Common myeloid progenitor, CD34-positive (primary cell): ENCODE measurements at places on chromosomes 6 and 20.

DNA sequence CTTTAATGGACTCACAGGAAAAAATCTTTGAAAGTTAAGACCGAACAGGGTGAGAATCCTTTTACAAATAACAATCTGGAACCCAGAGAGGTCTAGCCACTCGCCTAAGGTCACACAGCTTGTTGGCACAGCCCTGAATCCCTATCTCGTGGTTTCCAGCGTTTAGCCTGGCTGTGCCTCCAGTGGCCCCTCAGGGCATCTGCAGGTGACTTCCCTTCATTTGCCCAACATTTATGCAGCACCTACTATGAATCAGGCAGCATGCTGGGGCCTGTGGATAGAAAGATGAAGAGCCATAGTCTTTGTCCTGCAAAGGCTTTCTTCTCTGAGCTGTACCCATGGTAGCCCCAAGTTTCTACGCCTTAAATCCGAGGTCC is 2.6 kb upstream of the NR2E1 start:
- peak; percentile 50 for DNase-seq

DNA sequence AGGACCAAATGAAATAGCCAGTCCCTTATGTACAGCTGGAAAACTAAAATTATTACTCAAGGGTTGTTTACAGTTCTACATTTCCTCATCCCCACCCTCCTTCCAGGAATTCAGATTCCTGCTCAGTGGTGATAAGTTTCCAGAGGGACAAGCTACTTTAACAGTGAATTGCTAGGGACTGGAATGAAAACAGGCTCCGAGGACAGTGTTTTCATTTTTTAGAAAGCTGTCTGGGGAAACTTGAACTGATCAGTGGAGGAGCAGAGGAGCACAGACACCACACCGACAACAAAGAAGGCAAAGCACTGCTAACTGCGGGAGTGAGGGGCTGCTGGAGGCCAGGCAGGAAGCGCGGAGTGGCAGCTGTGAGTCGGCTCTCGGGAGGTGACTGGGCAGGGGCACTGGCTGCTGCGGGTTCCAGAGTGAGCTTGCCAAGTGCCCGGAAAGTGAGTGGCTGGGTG is 322.2 kb downstream of the ESR1 start:
- no peak for DNase-seq

DNA sequence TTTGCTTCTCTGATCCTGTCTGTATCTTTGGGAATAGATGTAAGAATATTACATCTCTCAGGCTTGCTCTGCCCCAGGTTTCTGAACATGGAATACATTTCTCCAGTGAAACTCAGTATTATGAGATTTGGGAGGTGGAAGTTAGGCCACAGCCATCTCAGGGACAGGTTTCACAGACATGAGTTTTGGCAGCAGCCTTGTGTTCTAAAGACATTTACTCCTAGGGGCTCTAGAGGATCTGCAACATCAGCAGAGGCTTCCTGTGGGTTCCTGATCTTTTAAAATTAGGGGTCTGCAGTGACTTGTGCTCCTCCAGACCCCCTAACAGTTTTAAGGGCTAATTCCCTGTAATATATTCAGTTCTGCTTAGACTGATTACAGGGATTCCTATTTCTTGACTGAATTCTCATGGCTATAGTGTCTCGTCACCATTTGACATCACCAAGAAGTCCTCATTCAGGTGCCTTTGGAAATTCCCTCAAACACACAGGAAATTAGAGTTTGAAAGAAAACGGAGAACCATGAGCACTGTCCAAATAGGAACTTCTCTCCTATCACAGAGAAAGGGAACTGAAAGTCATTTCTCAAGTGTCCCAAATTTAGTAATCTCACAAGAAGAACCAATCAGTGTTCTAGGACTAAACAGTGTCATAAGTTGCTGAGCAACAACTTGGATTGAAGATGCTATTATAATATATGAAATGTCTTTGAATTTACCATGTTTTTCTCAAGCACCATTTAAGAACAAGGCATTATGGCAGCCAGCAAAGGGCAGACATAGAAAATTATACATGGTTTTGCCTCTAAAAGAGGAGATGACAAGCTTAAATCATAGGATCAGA is 2.5 kb upstream of the HLA-DRA start:
- peak; percentile 89 for DNase-seq

DNA sequence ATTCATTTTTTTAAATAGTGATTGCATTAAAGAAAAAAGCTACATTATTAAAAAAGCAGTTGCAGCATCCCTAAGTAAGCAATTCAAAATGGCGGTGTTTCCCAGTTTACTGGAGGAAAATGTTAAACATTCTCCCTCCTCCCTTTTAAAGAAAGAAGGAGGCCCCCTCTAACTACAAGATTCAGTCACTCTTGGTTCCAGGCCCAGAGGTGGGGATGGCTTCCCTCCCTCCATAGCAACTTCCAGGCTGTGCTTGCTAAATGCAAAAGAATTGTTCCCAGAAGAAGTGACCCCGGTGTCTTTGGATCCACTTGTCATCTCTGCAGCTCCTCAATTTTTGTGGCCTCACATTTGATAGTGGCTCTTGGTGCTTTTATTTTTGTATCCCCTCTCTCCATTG is 165.9 kb downstream of the SOBP start:
- DNase-seq, result no peak

DNA sequence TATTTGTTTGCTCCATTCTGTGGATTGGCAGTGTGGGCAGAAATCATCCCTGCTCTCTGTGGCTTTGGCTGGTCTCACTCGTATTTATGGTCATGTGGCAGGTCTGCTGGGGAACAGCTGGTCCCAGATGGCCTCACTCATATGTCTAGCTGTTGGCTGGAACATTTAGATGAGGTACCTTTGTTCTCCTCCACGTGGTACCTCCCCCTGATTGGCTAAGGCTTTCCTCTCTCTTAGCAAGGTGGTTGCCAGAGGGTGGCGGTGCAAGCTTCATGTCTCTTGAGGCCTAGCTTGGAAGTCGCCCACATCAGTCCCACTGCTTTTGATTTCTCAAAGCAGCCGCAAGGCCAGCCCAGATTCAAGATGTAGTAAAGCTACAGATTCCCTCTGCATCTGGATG is 348.5 kb upstream of the BTBD3 start:
- no peak for DNase-seq

DNA sequence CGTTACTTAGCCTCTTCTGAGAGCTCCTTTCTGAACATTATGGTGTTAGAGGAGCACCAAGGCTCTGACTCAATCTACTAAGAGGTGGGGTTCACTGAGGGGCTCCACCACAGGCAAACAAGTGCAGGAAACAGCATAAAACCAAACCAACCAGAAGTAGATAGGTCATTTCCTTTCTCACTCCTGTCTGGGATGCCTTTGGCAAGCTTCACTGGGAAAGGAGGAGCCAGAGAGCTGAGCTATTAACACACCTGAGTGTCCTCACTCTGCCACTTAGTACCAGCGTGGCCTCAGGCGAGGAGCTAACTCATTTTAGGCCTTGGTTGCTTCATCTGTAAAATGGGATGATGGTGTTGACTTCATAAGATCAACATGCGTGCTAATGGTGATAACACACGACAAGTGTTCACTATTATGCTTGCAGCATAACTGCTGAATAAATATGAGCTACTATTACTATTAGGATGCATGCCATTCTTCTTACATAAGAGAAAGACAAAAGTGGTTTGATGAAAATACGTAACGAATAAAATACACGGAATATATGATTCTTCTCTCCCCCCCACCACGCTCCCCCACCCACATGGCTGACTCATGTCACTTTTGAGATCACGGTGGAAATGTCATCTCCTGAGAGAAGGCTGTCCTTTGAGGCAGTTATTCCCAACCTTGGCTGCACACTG is 185.4 kb downstream of the BCAS1 start:
- peak; percentile 28 for DNase-seq

DNA sequence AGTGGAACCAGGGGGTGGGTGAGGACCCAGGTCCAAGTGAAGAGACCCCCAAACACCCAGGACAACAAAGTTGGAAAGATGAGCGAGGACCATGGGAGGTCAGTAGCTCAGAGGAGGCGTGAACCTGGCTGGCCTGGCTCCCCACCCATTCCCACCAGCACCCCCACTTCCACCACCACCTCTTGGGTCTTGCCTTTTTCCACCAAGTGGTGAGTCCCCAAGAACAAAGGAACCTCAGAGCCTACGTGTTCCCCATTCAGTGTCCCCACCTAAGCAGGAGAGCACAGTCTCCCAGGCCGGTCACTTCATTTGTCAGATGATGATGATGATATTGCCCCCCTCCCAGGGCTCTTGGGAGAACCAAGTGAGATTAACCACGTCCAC is 531 bp upstream of the VWA7 start:
- DNase-seq, result no peak

DNA sequence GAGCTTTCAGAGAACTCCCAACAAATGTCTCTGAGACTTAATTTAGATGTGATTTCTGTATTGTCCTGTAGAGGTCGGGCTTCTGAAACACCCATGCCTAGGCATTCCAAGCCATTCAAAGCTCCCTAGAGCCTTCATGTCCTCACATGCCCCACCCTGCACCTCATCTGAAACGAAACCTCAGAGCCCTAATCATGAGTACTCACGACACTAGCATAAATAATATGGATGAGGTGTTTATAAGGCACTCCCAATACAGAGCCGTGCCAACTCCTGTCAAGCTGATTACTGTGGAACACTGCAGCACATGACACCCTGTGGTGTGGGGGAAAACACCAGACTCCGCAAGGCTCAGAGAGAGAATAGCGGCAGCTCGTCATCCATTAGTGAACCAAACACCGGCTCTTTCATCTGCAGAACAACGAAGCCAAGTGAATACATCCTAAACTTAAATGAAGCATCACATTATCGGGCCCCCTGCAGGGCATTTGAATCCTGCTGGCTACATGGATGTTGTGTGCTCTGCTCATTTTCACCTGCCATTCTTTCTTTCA is 83.8 kb downstream of the FNDC1 start:
- peak; percentile 62 for DNase-seq

DNA sequence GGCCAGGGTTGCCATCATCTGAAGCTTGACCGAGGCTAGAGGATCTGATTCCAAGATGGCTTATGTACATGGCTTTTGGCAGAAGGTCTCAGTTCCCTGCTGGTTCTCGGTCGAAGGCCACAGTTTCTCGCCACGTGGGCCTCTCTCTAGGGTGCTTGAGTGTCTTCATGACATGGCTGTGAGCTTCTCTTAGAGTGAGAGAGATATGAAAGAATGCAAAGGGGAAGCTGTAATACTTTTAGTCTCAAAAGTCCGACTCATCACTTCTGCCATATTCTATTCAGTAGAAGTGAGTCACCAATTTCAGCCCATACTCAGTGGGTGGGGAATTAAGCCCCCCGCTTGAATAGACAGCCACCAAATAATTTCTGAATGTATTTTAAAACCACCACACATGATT is 94.2 kb downstream of the UTRN start:
- DNase-seq, result peak; percentile 68

DNA sequence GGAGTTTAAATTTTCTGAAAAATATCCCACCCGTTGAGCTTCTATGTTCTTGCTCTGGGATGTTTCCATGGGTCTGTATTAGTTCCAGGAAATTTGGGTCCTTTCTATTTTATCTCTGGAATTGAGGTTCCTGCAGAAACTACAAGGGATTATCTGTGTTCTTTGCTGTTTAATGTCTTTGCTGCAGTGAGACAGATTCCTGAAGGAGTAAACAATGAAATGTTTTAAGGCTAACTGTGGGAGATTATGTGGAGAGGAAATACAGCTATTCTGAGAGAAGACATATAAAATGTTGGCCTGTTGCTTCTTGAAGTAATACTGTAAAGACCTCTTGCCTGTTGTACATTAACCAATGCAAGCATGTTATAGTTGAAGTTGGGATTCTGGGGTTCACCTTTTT is 43.5 kb downstream of the SAMD5 start:
- no peak for DNase-seq
